Glutamatergic neuron (in vitro differentiated cells): ENCODE measurements at places on chromosomes 3 and 15. TPM values are rescaled to one million over a fixed set of nuclear protein-coding genes. Genes with fewer than 3 reads are reported as not detected.

Gene CPOX
- total RNA-seq = 11.5 TPM

Gene SNTN
- total RNA-seq = not detected

Gene SCAMP5
- total RNA-seq = 164 TPM

Gene FGF7
- total RNA-seq = 0.07 TPM

Gene ITIH4
- 8.0 TPM for total RNA-seq

Gene HTR3E
- not detected for total RNA-seq

Gene FETUB
- not detected for total RNA-seq

Gene CCR1
- not detected for total RNA-seq

Gene IGSF11
- 8.2 TPM for total RNA-seq

Gene TRH
- 1.7 TPM for total RNA-seq

Gene GP9
- total RNA-seq = not detected

Gene SLC6A1
- 0.15 TPM for total RNA-seq

Gene CLDN16
- total RNA-seq = not detected

Gene SPTSSB
- total RNA-seq = 1.9 TPM

Gene CLRN1
- not detected for total RNA-seq

Gene GRIP2
- 0.34 TPM for total RNA-seq

Gene TIGIT
- not detected for total RNA-seq

Gene AADACL2
- total RNA-seq = not detected

Gene WNT7A
- not detected for total RNA-seq

Gene NLGN1
- total RNA-seq = 50.2 TPM

Gene GOLGA8S
- not detected for total RNA-seq

Gene LRTM1
- not detected for total RNA-seq

Gene THSD4
- total RNA-seq = 12.3 TPM

Gene CILP
- total RNA-seq = 0.12 TPM

Gene CDCP1
- 0.71 TPM for total RNA-seq

Gene ADGRG7
- not detected for total RNA-seq

Gene RNU6-1
- not detected for total RNA-seq

Gene PGBD4
- total RNA-seq = 1.7 TPM
